Dermis blood vessel endothelial cell (primary cell): ENCODE measurements at places on chromosomes 5 and 9.
A peak's percentile ranks its signal among the peaks of the same experiment; 100 is the strongest.

GRCh38 chr5:109370343-109370742, 39.4 kb downstream of the PJA2 start:
- no peak for DNase-seq

- no peak for DNase-seq
Observed at GRCh38 chr9:114694719-114695269, 12.8 kb upstream of the TEX48 start.

GRCh38 chr9:112378328-112379176, 1.4 kb upstream of the HSDL2 start:
- DNase-seq, result peak; percentile 48

- DNase-seq, result no peak
Observed at GRCh38 chr5:152644029-152644728, 239.1 kb upstream of the NMUR2 start.

GRCh38 chr5:124652514-124652819, 94.0 kb downstream of the ZNF608 start:
- no peak for DNase-seq

DNA sequence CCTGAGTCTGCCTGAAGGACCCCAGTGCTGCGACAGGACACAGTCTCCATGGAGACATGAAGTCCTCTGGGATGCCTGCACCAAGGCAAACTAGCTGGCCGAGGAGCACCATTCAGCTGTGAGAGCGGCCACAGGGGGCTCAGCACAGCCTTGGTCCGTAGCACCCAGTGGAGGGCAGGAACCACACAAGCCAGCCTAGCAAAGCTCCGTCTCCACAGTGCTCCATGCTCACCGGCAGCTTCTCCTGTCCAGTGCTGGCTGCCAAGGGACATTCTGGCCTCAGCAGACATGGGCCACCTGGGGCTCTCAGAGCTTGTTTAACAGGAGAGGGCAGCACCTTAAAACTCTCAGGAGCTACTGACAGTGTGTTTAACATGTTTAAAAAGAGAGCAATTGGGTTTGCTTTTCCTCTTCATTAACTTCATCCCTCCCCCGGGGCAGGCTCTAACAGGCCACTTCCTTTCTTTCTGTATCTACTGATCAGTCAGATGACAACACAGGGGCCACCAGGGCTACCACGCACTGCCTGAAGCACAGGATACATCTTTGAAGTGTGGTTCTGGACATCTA, 57.0 kb downstream of the SECISBP2 start:
- peak; percentile 25 for DNase-seq

GRCh38 chr5:138985256-138985655, 110.1 kb upstream of the LRRTM2 start:
- peak; percentile 53 for DNase-seq

- DNase-seq, result no peak
Observed at GRCh38 chr5:56985936-56986625, 34.2 kb upstream of the MIER3 start.

DNA sequence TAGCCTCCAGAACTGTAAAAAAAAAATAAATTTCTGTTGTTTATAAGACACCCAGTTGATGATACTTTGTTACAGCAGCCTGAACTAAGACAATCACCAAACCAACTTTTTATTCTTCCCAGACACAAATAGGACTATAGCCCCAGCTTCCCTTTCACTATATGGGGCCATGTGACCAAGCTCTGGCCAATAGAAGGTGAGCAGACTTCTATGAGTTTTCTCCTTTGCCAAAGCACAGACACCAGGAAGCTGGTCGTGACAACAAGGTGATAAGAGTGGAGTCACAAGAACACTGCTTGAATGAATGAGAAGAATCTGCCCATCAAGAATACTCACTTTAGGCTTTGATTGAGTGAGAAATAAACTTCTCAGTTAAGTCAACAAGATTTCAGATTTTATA, 217.7 kb downstream of the DEPDC1B start:
- DNase-seq, result no peak

DNA sequence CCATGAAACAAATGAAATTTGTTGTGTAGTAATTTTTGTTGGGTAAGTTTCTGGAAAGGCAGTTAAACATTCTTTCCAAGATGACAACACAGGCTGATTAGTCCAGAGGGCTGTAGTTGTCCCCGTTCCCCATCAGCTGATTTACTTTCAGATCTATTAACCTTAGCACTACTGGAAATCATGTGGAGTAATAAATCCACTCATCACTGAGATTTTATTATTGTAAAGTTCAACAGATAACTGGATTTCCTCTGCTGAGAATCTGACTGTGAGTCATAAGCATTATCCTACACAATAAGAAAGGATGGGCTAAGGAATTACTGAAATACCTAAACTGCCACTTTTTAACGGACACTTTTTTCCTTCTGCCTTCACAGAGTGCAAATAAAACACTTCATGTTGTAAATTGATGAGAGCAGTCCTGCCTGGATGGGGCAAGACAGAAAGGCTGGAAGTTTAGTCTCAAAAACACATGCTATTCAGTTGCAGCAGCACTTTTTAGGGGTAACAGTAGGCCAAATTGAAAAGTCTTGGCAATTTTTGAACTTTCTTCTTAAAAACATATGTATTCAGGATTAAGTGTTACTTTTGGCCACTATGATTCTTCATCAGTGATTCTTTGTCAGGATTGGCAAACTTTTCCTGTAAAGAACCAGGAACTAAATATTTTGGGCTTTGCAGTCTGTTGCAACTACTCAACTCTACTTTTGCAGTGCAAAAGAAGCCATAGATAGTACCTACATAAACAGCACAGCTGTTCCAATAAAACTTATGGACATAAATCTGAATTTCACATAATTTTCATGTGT, 7.0 kb downstream of the STOM start:
- peak; percentile 57 for DNase-seq

GRCh38 chr5:78497573-78498533, 137.4 kb downstream of the SCAMP1 start:
- no peak for DNase-seq

DNA sequence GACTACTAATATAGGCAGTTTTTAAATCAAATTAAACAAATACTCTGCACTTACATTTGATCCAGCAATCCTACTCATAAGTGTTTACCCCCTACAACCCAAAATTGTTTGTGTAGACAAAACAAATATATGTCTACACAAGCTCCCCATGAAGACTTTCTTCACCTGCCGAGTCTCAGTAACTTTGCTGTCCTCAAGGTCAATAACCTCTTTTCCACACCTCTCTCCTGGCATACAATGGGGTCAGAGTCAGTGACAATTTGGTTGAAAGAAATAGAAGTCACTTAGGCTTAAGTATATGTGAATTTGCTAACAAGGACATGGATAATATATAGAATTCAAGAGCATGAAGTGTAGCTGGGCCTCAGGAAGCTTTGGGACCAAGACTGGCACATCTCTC, 29.1 kb downstream of the APBA1 start:
- DNase-seq, result no peak

DNA sequence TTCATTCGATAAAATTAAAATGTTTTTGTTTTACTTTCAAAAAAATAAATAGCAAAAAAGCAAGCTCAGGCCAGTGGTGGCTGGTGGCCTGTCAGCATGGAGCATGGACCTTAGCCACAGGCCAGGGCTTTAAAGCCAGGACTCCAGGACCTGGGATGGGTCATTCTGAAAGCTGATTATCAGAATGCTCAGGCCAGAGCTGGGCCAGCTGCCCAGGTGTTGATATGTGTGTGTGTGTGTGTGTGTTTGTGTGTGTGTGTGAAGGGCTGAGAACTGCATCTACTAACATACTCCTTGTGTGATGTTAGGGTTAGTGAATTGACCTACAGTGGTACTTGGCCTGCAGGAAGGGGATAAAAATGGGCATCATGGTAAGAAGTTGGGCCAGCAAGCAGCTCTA, 21.5 kb downstream of the PALM2AKAP2 start:
- DNase-seq, result no peak

DNA sequence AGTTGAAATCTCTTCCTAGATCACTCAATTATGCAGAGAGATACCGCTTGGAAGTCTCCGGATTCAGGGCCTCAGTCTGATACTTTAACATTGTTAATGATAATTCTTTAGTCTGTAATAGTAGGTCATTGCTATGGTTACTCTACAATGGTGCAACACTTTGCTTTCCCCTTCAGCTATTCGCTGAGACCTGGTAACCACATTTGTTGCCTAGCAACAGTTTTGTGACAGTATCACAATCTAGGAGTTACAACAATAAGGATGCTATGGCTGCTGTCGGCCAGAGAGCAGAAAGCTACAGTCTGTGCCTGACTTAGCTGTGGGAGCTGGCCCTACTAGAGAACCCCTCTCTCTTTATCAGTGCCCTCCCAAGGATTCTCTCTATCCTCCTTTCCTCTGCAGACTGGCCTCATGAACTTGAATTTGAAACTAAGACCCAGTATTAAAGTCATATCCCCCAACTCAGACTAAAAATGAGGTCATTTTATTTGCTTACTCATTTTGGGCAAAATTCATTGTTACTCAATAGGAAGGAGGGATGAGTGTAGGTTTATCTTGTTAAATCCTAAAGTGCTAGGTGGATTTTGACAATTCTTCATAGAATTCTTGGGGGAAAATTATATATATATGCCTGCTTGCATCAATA, 39.3 kb downstream of the NR2F1 start:
- peak; percentile 53 for DNase-seq

- DNase-seq, result no peak
Observed at GRCh38 chr9:2023532-2023931, 8.4 kb downstream of the SMARCA2 start.

- DNase-seq, result no peak
Observed at GRCh38 chr9:20441711-20442423, 180.4 kb downstream of the MLLT3 start.

DNA sequence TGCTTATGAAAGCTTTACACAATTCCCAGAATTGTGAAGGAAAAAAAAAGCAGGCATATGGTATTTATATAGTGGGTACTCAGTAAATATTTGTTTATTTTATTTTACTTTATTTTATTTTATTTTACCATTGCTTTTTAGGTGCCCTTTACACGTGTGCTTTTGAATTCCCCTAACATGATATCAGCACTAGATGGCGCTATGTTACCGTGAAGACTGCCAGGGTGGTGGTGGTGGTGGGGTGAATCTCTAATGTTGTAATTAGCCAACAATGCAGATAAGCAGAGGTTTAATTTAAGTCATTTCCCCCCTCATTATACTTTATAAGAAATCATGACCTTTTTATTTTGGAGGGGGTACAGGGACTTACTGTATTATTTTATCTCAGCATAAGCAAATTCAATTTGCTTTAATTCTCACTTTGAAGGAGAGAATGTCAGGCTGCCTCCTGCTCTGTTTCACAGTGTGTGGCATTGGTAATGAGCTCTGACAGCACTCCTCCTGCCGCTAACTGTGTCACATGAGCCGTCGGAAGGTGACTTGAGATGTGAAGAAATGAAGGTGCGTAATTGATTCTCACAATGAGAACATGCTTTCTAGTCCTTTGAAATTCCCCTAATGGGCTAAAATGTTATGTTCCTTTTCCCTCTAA, 165.6 kb downstream of the YTHDC2 start:
- peak; percentile 78 for DNase-seq

DNA sequence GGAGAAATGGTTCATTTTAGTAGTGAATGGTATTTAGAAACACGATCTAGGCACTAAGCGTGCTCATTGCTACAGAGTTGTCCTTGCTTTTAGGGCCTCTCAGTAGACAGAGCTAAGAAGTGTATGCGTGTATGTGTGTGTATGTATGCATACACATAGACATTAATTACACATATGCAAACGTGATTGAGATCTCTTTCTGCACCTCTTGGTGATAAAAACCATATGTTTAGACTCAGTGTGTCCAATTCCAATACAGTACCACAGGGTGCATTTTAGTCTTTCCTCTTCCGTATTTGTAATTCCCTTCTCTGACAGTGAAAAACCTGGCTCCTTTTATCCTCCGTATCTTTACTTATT, 13.1 kb downstream of the TRIO start:
- DNase-seq, result no peak

GRCh38 chr9:137277329-137278041, at the start of gene TOR4A:
TSS of gene TOR4A (plus strand) at chr9:137277726. CDS start at chr9:137278690, 964 bp downstream.
- DNase-seq, result peak; percentile 95

GRCh38 chr5:71957292-71957898, 149.9 kb upstream of the MAP1B start:
- no peak for DNase-seq
